Ovary (tissue), 10 donors: ENCODE measurements at places on chromosomes 2 and 18. TPM values are rescaled to one million over a fixed set of nuclear protein-coding genes. Genes with fewer than 3 reads are reported as not detected.

- no peak for DNase-seq
These were observed 66.7 kb upstream of the SLC14A2 start for GRCh38 chr18:45548614-45549013.

DNA sequence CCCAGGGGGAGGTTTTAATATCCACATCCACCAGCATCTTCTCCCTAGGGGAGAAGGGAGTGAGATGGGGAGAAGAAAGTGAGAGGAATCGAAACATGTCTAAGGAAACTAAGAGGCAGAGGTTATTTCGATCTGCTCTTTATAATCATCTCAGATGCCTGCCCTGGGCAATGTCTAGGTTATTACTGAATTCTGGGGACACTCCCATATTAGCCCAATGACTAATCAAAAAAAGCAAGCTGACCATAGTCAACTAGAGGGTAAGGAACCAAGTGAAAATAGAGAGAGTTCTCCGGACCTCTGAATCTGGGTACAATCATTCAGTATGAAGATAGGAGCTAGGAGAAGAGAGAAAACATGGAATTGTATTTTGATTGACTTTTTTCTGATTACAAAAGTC is 56.7 kb upstream of the EML4 start:
- DNase-seq = no peak

GRCh38 chr2:235494716-235495372 is 1.0 kb downstream of the AGAP1 start:
- peak; percentile 68 for DNase-seq

DNA sequence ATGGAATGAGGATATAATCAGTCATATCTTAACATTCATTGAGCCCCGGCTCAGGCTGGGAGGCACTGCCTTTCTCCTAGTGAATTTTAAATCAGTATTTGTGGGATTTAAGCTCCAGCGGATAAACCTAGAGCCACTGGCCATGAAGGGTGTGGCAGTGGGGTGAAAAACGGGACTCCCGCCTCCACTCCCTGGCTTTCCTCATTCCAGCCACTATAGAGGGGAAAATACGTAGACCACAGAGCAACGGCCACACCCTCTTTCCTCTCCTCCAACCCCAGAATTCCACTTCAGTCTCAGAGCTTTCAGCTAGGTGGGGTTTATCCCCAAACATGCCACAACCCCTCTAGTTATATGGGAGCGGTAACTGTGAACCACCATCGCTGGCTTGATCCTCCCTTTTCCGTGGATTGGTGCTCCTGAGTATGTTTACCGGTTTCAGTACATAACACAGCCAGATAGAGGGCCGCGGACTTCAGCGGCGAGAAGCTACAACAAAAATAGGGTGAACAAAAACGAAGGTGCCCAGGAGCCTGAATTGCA is 70.6 kb upstream of the ITGB6 start:
- peak; percentile 40 for DNase-seq

DNA sequence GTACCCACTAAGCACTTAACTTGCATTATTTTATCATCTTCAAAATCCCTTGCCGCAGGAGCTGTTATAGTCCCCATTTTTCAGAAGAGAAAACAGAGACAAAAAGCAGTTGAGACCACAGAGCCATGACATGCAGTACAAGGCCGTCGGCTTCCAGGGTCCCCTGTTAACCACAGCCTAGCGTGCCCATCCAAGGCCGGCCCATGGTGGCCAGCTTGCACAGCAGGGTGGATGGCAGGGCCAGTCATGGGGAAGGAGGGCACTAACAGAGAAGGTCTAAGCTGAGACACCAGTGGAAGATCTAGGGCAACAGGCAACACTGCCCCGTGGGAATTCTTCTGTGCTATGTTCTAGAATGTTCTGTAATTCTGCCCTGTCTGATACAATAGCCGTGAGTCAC is 192.6 kb upstream of the ID2 start:
- no peak for DNase-seq

The PCBP1 gene
- total RNA-seq = 267 TPM

- no peak for DNase-seq
These were observed 25.9 kb downstream of the ENOSF1 start for GRCh38 chr18:686339-687111.

The LYPD1 gene
- total RNA-seq = 4.1 TPM

The SERPINB3 gene
- not detected for total RNA-seq

DNA sequence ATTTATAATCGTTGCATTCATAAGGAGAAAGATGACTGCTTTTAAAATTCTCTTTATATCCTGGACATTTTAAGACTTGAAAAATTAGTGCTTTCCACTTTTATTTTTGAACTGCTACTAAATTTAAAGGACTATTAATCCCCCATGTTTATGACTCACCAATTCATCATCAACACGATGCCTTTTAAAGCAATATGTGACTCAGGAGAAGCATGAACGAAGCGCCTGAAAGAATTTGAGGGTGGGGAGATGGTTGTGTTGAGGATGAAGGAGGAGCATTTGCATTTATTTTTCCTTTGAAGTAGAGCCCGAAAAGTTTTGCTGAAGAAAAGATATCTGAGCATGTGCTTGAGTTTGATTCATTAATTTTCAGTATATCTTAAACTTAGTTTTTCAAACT is 192.2 kb upstream of the LRRTM1 start:
- no peak for DNase-seq

- DNase-seq = no peak
These were observed 155.3 kb upstream of the PKDCC start for GRCh38 chr2:41892476-41892875.

GRCh38 chr2:175855794-175856453 is 146.1 kb downstream of the LNPK start:
- DNase-seq = no peak

The CYB5A gene
- 454 TPM for total RNA-seq

The CKAP2L gene
- 0.12 TPM for total RNA-seq
